ENCODE measurements at places on chromosomes 6 and 20. TPM values are rescaled to one million over a fixed set of nuclear protein-coding genes. Genes with fewer than 3 reads are reported as not detected.

The AGPAT4 gene
- polyA plus RNA-seq: 8.9 TPM

The ECT2L gene
- 0.14 TPM for polyA plus RNA-seq

The IL17A gene
- polyA plus RNA-seq: not detected

The EFCAB8 gene
- not detected for polyA plus RNA-seq

The PI3 gene
- polyA plus RNA-seq: not detected

The SLC22A16 gene
- 0.37 TPM for polyA plus RNA-seq

The TEAD3 gene
- polyA plus RNA-seq: 15.6 TPM

The BFSP1 gene
- polyA plus RNA-seq: 2.7 TPM

The ACOT8 gene
- polyA plus RNA-seq: 43.1 TPM

The BEND6 gene
- polyA plus RNA-seq: 4.5 TPM

Data from GM23338 (cell line).